ENCODE measurements at places on chromosomes 11 and 22. TPM values are rescaled to one million over a fixed set of nuclear protein-coding genes. Genes with fewer than 3 reads are reported as not detected.

Gene OR52N2
- polyA plus RNA-seq: not detected

- H3K27me3 ChIP-seq: no peaks in the 10 kb centered on the region
- no peak for DNase-seq
- peaks cover 34% of the 10 kb centered on the region for H3K4me1 ChIP-seq
- H3K4me3 ChIP-seq: no peak overlapping the region
- no peaks in the 10 kb centered on the region for H3K36me3 ChIP-seq
- H3K27ac ChIP-seq: no peak overlapping the region
These were observed 177.2 kb upstream of the MTMR2 start for GRCh38 chr11:96101146-96101545.

GRCh38 chr11:45523760-45524159 lies 141.7 kb downstream of the CHST1 start:
- peak; percentile 20 for DNase-seq
- H3K27me3 ChIP-seq: peaks cover 4% of the 10 kb centered on the region
- no peaks in the 10 kb centered on the region for H3K4me1 ChIP-seq
- no peak overlapping the region for H3K27ac ChIP-seq

- H3K36me3 ChIP-seq: no peaks in the 10 kb centered on the region
- no peak overlapping the region for H3K4me3 ChIP-seq
- no peak for DNase-seq
- no peaks in the 10 kb centered on the region for H3K4me1 ChIP-seq
These were observed 236.1 kb downstream of the MIAT start for GRCh38 chr22:26893173-26894110.

- no peak for DNase-seq
- peaks cover 12% of the 10 kb centered on the region for H3K36me3 ChIP-seq
- H3K4me1 ChIP-seq: peaks cover 19% of the 10 kb centered on the region
- no peak overlapping the region for H3K4me3 ChIP-seq
These were observed 8.5 kb downstream of the BATF2 start for GRCh38 chr11:64987998-64988854.
